Right ventricle myocardium inferior (tissue), 1 donor: ENCODE measurements at places on chromosomes 12 and 14. TPM values are rescaled to one million over a fixed set of nuclear protein-coding genes. Genes with fewer than 3 reads are reported as not detected.

The PAWR gene
- 11.8 TPM for total RNA-seq

The TSHR gene
- not detected for total RNA-seq

The KRT72 gene
- not detected for total RNA-seq

The VDR gene
- total RNA-seq, result 0.35 TPM

The KRT78 gene
- not detected for total RNA-seq

The RERGL gene
- total RNA-seq, result 2.1 TPM

The RFX4 gene
- not detected for total RNA-seq
